Esophagus muscularis mucosa (tissue), 4 donors: ENCODE measurements at places on chromosomes 5 and 9.

GRCh38 chr5:2278825-2279456, 396.2 kb upstream of the IRX4 start:
- DNase-seq: no peak

DNA sequence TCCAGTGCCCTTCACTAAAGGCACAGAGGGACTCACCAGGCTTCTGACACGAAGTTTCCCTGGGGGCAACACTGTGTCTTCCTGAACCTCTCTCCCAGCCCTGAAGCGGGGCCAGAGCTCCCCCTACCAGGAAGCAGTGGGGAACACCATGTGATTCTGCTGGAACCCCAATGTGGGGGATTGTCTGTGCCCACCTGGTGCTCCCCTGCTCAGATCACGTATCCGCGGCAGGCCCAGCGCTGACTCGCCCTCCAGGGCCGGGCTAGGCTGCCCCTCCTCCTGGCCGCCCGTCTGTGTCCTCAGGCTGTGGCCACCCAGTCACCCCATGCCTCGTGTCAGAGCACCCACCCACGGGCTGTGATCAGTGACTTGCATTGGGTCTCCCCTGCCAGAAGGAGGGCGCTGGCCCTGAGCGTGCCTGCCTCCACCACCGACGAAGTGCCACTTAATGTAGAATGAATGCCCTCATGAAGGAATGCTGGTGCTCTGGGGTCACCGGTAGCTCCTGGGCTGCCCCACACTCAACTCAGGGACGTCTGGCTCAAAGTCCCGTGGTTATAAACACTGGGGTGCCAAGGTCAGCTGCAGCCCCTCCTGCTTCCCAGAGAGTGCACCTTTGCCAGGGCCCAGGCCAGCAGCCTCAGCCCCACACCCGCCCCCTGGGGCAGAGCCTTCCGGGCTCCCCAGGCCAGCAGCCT, 22.1 kb downstream of the SARDH start:
- DNase-seq: no peak

GRCh38 chr9:101618698-101619097, 23.9 kb upstream of the PPP3R2 start:
- DNase-seq: no peak

DNA sequence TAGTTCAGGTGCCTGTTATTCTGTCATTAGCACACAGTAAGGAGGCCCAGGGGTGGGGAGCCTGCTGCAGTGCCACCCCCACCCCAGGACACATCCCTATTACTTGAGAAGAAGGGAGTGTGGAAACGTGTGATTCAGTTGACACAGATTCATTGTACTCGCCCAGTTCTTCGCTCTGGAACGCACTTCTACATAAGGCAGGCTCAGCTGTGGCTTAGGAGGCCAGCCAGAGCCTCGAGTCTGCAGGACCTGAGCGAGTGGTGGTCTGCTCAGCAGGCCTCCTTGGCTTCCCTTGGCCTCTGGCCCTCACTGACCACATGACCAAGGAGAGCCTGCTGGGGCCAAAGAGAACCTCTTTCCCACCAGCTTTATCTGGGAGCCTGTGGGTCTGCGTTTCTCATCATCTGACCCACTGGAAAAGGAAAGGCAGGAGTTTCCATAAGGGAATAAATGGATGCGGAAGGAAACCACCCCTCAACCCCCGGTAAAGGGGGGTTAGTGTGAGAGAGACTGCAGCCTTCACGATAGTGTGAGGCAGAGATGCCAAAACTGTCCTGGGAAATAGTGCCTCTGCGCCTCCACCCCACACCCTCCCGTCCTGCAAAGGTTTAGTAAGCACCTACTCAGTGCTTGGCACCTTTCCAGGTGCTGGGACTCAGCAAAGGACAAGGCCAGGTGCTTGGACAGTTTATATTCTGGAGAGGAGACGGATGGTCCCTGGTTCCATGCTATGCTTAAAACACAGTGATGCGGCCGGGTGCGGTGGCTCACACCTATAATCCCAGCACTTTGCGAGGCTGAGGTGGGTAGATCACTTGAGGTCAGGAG, 73.7 kb downstream of the PPARGC1B start:
- no peak for DNase-seq

- no peak for DNase-seq
Measured at GRCh38 chr5:36360307-36360706, 58.6 kb upstream of the RANBP3L start.

DNA sequence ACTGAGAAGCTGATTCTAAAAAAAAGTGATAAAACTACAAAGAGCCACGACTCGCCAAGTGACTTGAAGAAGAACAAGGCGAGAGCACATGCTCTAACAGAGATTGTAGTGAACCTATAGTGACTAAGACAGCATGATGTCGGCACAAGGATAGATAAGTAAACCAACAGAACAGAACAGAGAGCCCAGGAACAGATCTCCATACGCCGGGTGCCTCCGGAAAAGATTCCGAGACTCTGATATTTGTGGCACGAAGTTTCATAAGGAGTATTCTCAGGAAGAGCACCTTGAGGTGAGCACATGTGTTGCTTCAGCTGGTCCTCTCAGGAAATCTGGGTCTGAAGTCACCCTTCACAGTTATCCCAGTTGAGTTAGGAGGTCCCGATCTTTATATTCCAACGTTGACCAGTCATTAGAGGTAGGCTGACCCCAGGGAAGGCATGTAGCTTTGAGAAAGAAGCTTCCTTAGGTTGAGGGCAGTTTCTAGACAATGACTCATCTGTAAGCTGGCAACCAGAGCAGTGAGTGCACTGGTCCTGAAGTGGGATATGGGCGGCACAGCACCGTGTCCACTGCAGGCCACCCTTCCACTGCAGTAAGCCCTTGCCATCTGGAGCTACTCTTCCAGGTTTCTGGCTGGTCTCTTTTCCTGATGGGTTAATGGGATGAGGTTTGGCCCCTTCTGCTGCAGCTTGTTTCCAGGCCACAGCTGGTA, 13.6 kb upstream of the CLK4 start:
- DNase-seq: peak; percentile 82

DNA sequence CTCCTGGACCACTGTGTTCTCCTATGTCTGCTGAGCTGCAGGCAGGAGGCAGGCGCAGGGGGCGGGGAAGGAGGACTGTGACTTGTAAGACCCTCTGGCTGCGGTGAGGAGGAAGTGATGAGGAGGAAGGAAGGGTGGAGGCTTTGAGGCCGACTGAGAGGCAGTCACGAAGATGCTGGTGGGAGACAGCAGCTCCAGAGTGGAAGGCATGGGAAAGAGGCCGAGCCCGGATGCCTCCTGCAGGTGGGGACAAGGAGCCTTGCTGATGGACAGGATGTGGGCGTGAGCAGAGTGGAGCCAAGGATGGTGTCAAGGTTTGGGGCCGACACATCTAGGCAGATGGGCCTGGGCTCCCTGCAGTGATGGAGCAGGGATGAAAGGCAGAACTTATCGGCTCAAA, 74.3 kb upstream of the ICE1 start:
- DNase-seq: no peak

GRCh38 chr5:177442066-177442826, 4.4 kb upstream of the PRR7 start:
- no peak for DNase-seq

GRCh38 chr9:124254261-124254682, 3.5 kb upstream of the NEK6 start:
- DNase-seq: no peak

DNA sequence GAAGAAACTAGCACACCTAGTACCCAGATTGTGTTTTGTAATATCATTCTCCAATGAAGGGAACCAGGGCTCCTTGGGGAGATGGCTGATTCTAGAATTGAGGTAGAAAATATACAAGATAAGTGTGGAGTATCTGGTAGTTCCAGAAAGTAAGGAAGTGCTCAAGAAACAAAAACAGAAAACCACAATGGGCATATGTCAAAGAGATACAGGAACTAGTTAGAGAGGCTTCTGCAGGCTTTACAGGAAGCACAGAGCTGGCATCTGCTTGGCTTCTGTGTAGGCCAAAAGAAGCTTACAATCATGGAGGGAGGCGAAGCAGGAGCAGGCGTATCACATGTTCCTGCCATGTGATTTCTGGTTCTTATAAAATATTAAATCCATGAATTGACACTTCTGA, 105.7 kb upstream of the TMEM161B start:
- no peak for DNase-seq

DNA sequence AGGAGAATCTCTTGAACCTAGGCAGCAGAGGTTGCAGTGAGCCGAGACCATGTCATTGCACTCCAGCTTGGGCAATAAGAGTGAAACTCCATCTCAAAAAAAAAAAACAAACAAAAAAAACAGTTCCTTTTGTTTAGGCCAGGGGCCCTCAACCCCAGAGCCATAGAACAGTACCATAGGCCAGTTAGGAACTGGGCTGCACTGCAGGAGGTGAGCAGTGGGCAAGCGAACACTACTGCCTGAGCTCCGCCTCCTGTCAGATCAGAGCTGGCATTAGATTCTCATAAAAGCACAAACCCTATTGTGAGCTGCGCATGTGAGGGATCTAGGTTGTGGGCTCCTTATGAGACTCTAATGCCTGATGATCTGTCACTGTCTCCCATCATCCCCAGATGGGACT, 49.1 kb upstream of the SUB1 start:
- no peak for DNase-seq

- DNase-seq: no peak
Measured at GRCh38 chr9:72443855-72444254, 77.6 kb upstream of the TMC1 start.

GRCh38 chr5:483011-483410, 40.0 kb downstream of the EXOC3 start:
- no peak for DNase-seq

GRCh38 chr5:171907725-171908343, 98.6 kb downstream of the FBXW11 start:
- DNase-seq: no peak

DNA sequence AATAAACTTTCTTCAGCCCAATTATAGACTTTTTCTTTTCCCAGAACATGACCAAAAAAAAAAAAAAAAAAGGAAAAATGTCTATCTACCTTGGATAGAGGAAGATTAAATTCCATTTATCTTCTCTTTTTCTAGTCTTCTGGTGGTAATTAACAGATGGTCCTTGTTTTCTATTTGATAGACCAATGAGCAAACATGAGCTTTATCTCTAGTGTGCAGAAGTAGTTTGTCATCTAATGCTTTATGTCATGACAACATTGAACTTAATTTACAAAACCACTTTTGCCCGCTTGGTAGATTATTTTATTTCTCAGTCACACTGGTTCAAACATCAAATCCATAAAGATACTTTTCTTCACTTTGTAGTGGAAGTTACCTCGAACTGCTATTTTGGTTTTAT, 69.5 kb upstream of the ELL2 start:
- DNase-seq: no peak

DNA sequence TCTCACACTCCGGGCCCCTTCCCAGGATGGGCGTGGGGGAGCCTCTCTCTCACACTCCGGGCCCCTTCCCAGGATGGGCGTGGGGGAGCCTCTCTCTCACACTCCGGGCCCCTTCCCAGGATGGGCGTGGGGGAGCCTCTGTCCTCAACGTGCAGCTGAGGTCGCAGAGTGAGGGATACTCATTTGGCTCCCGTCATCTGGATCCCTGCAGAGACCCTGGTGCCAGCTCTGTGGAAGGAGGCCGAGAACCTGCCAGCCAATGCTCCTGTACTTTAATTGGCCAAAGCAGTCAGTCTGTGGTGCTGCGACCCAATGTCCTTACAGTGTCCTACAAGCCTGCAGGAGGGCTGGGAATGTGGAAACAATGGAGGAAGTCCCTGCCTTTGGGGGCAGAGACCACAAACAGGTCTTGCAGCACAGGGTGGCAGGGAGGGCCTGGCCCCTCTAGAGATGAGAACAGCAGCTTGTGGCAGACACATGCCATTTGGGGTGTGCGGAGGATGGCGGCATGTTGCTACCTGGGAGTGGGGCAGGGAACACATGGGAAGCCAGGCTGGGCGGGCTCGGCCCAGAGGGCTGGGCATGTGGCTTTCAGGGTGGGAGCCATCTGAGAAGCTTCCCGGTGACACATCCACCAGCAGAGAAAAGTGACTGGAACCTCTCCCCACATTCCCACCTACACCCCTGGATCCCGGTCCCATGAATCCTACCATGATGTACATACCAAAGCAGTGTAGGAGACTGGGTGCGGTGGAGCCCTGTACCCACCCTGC, 13.6 kb upstream of the MRNIP start:
- no peak for DNase-seq

DNA sequence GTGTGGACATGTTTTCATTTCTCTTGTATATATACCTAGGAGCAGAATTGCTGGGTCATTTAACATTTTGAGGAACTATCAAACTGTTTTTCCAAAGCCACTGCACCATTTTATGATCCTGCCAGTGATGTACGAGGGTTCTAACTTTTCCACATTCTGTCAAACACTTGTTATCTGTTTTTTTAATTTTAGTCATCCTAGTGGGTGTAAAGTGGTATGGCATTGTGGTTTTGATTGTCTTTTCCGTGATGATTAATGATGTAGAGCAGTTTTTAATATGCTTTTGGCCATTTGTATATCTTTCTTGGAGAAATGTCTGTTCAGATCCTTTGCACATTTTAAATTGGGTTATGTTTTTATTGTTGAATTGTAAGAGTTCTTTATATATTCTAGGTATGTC, 107.0 kb downstream of the MELK start:
- DNase-seq: no peak

DNA sequence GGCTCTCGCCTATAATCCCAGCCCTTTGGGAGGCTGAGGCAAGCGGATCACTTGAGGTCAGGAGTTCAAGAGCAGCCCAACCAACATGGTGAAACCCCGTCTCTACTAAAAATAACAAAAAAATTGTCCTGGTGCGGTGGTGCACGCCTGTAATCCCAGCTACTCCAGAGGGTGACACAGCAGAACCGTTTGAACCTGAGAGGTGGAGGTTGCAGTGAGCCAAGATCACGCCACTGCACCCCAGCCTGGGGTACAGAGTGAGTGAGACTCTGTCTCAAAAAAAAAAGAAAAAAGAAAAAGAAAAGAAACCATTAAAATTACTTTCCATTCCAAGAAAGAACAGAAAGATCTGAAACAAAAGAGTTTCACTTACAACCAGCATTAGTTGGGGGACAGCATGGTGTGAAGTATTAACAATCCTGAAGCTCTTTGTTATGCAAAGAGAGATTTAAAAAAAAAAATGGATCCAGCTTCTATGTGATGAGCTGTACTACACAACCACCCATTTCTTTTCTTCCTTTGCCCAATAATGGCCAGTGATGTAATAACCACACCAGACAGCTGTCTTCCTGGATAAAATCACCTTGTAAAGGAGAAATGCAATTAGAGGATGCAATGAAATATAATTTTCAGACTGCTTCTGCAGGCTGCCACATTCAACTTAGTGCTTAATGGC, 76.9 kb downstream of the MED27 start:
- no peak for DNase-seq

- peak; percentile 24 for DNase-seq
Measured at GRCh38 chr9:38638881-38639576, 18.6 kb upstream of the ANKRD18A start.

GRCh38 chr5:67639976-67640375, 443.4 kb upstream of the CD180 start:
- DNase-seq: no peak

- DNase-seq: no peak
Measured at GRCh38 chr5:178751286-178751685, 20.8 kb upstream of the ZNF354A start.
